ENCODE measurements at places on chromosomes 11 and 22.

DNA sequence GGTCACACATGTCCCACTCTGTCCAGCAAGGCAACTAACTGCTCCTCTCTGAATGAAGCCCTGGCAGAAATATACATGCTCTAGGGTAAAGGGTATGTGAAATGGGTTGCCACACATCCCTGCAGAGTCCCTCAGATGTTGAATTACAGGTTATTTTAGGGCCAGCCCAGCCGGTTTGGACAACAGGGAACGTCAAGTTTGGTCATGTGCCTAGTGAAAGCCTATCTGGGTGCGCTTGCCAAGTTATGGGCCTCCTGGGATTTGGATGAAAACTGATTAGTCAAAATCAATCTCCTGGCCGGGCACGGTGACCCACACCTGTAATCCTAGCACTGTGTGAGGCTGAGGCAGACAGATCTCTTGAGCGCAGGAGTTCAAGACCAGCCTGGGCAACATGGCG is 10.4 kb downstream of the AP1B1 start:
- no peaks in the 10 kb centered on the region for H3K36me3 ChIP-seq
- no peaks in the 10 kb centered on the region for H3K27me3 ChIP-seq
- H3K4me1 ChIP-seq, result peaks cover 59% of the 10 kb centered on the region
- H3K4me3 ChIP-seq, result peak overlapping the region; percentile 41
- DNase-seq, result peak; percentile 97
- H3K27ac ChIP-seq, result peak overlapping the region; percentile 99

GRCh38 chr11:9170450-9170849 is 79.1 kb upstream of the SCUBE2 start:
- H3K27me3 ChIP-seq, result no peaks in the 10 kb centered on the region
- no peaks in the 10 kb centered on the region for H3K4me1 ChIP-seq
- no peak overlapping the region for H3K4me3 ChIP-seq
- no peak overlapping the region for H3K27ac ChIP-seq

DNA sequence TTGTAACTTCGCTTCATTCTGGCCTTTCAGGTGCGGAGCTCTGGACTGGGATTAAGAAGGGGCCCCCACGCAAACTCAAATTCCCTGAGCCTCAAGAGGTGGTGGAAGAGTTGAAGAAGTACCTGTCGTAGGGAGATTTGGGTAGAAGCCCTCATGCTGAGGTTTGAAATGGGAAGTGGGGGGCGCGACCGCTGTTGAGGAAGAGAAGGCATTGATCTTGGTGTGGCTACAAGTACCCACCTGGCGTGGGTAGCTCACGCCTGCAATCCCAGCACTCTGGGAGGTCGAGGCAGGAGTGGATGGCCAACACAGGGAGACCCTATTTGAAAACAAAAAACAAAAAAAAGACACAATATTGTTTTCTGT is 779 bp downstream of the SELENOH start:
- peaks cover 14% of the 10 kb centered on the region for H3K4me1 ChIP-seq
- peak overlapping the region; percentile 64 for H3K27ac ChIP-seq
- H3K36me3 ChIP-seq, result peaks cover 33% of the 10 kb centered on the region
- H3K27me3 ChIP-seq, result no peaks in the 10 kb centered on the region
- H3K4me3 ChIP-seq, result peak overlapping the region; percentile 67

GRCh38 chr11:80315200-80315599 is 874.4 kb upstream of the TENM4 start:
- H3K27me3 ChIP-seq, result no peaks in the 10 kb centered on the region
- DNase-seq, result no peak
- H3K36me3 ChIP-seq, result no peaks in the 10 kb centered on the region
- no peak overlapping the region for H3K4me3 ChIP-seq

- H3K4me3 ChIP-seq, result no peak overlapping the region
- DNase-seq, result no peak
- no peaks in the 10 kb centered on the region for H3K4me1 ChIP-seq
- no peak overlapping the region for H3K27ac ChIP-seq
- no peaks in the 10 kb centered on the region for H3K36me3 ChIP-seq
- H3K27me3 ChIP-seq, result peaks cover 96% of the 10 kb centered on the region
Observed at GRCh38 chr22:48980409-48980808, 847.3 kb downstream of the BRD1 start.

DNA sequence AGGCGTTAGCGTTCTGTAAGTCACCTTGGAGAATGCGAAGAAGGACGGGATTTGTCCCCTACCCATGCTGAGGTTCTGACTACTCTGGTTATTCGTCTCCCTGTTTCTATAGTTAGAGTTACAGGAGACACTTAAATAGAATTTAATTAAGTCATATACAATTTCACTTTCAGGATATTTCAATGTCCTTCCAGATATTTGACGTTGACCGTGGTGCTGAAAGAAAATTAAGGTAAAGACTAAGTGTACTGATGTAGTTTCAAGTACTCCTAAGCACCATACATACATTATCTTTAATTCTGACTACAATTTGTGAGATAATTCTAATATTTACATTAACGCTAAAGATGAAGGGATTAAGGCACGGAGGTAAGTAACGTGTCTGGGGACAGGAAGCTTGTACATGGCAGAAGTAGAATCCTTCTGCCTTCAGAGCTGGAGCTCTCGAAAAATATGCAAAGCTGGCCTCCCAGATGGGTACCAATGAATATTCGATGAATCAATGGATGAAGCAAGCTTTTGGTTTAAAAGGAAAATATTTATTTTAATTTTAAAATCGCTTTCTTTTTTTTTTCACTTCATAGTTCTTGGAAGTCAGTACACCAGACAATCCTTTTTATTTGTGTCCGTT is 539 bp upstream of the SLC36A4 start:
- H3K4me3 ChIP-seq, result peak overlapping the region; percentile 68
- DNase-seq, result no peak
- peaks cover 8% of the 10 kb centered on the region for H3K4me1 ChIP-seq
- H3K36me3 ChIP-seq, result no peaks in the 10 kb centered on the region
- H3K27me3 ChIP-seq, result no peaks in the 10 kb centered on the region

DNA sequence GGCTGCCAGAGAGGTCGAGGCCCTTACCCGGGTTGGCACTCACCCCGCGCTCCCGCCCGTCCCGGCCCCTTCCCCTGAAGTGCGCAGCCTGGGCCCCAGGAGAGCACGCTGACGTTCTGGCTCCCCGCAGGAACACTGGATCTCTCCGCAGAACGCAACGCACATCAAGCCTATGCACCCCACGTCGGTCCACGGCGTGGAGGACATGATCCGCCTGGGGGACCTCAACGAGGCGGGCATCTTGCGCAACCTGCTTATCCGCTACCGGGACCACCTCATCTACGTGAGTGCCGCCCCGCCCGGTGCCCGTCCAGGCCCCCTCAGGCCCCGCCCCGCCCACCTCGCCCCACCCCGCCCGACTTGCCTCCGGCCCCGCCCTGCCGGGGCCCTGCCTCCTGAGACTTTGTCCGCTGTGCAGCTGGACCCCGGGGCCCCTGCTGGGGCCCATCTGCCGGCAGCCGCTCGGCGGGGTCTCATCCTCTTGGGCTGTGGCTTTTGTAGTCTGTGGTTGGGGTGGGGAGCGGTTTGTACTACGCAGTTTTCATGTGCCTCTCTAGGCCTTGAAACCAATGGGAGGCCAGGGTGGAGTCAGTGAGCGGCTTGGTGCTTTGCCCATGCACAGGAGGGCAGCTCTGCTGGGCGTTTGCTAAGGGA is 19.7 kb downstream of the MYO7A start:
- H3K27ac ChIP-seq, result no peak overlapping the region
- H3K36me3 ChIP-seq, result no peaks in the 10 kb centered on the region
- H3K27me3 ChIP-seq, result peaks cover 47% of the 10 kb centered on the region

GRCh38 chr22:42317691-42318547 is 47.5 kb upstream of the TCF20 start:
- DNase-seq, result no peak
- H3K4me1 ChIP-seq, result peaks cover 33% of the 10 kb centered on the region
- H3K4me3 ChIP-seq, result no peak overlapping the region
- H3K27ac ChIP-seq, result no peak overlapping the region
- H3K27me3 ChIP-seq, result no peaks in the 10 kb centered on the region

DNA sequence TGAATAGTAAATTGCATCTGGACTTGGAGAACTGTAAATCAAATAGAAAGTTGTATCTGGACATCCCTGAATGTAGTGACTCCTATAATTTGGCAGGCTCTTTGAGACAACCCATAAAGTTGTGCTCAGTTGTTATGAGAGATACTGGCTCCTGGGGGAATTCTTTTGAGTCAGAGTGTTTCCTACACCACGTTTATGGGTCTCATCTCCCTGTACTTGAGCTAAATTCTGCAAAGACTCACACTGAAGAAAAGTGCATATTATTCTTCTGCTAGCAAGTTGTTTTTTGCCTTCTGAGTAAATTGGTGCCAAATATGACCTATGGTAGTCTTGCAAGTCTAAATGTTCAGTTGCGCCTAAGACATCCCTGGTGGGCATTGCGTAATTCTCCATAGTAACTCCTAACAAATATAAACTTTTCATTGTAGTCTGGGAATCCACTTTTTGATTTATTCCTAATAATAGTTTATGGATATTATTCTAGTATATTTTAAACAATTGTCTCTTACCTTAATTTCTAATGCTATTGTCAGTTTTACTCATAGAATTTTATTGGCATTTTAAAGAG is 5.0 kb downstream of the ZNF215 start:
- H3K4me3 ChIP-seq, result no peak overlapping the region
- H3K4me1 ChIP-seq, result peaks cover 10% of the 10 kb centered on the region
- no peak for DNase-seq

- no peak overlapping the region for H3K27ac ChIP-seq
- no peak for DNase-seq
- H3K36me3 ChIP-seq, result no peaks in the 10 kb centered on the region
- peak overlapping the region; percentile 31 for H3K4me3 ChIP-seq
- no peaks in the 10 kb centered on the region for H3K4me1 ChIP-seq
Observed at GRCh38 chr11:3164552-3165151, 458 bp downstream of the OSBPL5 start.

DNA sequence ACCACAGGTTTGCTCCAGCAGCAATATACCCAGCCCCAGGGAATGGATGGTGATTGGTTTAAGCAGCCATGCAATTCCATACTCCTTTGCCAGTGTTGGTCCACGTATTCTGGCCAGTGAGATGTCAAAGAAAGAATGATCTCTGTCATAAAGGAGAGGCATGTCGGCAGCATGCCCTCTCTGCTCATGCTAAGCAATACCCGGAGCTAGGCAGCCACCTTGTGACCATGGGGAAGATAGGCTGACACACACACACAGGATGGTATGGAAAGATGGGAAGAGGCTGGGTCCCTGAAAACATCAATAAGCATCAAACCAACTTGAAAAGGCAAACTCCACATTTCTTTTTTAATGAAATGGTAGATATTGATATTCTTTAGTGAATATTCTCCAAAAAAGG is 5.1 kb downstream of the ABCC8 start:
- peaks cover 80% of the 10 kb centered on the region for H3K27me3 ChIP-seq
- no peak for DNase-seq
- H3K4me1 ChIP-seq, result no peaks in the 10 kb centered on the region
- no peaks in the 10 kb centered on the region for H3K36me3 ChIP-seq
- no peak overlapping the region for H3K27ac ChIP-seq

DNA sequence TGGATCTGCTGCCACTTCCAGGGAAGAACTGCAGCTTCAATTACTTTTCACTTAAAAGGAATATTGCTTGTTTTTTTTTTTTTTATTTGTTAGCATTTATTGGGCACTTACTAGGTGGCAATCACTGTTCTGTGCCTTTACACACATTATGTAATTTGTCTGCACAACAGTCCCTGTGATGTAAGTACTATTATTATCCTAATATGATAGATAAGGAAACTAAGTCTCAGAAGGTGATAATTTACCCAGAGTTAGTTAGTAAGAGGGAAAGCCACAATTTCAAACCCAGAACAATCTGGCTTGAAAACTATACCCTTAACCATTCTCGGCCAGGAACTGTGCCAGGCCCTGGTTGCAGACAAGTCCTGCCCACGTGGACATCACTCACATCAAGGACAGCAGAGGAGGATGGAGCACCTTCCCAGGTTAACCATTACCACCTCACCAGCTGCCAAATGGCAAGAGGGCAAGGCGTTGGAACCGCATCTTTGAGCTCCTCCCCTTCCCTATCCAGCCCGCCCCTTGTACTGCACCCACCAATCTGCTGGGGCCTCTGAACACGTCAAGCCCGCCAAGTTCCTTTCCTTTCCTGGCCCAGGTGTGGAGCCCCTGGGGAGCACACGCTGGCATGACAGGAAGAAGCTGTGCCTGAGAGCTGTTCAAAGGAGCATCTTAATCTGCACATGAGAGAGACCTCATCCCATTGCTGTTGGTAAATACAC is 78.4 kb downstream of the NAV2 start:
- no peaks in the 10 kb centered on the region for H3K4me1 ChIP-seq
- H3K4me3 ChIP-seq, result no peak overlapping the region
- H3K27ac ChIP-seq, result no peak overlapping the region

DNA sequence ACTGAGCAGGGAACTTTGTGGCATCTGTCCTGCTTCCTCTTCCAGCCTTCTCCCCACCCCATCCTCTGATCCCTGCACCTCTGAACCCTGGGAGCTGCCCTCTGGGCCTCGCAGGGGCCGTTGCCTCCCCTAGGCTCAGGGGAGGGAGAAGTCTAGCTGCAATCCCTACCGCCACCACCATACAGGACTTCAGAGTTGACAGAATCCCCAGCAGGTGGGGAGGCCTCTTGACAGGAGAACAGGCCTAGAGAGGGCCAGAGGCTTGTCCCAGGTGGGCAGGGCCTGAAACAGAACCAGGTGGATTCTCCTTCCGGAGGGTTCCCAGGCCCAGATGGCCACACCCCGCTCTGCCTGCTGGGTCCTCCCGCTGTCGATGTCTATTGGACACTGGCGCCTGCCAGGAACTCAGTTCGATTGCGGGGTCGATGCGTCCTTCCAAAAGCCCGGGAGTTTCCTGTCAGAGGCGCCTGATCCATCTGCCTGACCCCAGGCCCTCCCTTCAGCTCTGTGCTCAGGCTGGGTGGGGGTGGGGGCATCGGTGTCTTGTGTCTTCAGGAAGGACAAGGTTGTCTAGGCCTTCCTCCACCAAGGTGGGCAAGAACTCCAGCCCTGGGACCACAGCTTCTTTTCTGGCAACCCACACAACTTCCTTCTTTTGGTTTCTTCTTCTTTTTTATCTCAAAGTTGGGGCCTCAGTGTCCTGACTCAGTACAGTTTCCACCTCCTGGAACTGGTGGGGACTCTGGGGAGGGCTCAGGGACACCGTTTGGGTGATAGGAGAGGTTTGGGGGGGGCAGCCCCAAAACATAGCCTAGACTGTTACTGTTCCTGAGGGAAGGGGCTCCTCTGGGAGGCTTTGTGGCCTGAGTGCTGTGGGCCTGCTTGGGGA is 6.4 kb downstream of the STARD10 start:
- no peaks in the 10 kb centered on the region for H3K36me3 ChIP-seq
- no peaks in the 10 kb centered on the region for H3K27me3 ChIP-seq
- no peak for DNase-seq
- H3K4me1 ChIP-seq, result peaks cover 74% of the 10 kb centered on the region
- H3K27ac ChIP-seq, result peak overlapping the region; percentile 80

Measured in PC-9 (cell line).